ENCODE measurements at places on chromosomes 3 and 15.

GRCh38 chr3:134485718-134486576, at the start of the genes ANAPC13 and CEP63:
ANAPC13 (minus strand) TSS chr3:134485985; CDS start chr3:134482904, 3,081 bp downstream.
CEP63 (plus strand) TSS chr3:134486057; CDS start chr3:134495321, 9,264 bp downstream.
- DNase-seq, result peak; percentile 96

GRCh38 chr3:46406788-46407611, at the start of the genes CCR5AS and CCRL2:
CCR5AS (minus strand) TSS chr3:46407066.
CCRL2 (plus strand) TSS chr3:46407259; CDS start chr3:46408080, 821 bp downstream.
- peak; percentile 44 for DNase-seq

DNA sequence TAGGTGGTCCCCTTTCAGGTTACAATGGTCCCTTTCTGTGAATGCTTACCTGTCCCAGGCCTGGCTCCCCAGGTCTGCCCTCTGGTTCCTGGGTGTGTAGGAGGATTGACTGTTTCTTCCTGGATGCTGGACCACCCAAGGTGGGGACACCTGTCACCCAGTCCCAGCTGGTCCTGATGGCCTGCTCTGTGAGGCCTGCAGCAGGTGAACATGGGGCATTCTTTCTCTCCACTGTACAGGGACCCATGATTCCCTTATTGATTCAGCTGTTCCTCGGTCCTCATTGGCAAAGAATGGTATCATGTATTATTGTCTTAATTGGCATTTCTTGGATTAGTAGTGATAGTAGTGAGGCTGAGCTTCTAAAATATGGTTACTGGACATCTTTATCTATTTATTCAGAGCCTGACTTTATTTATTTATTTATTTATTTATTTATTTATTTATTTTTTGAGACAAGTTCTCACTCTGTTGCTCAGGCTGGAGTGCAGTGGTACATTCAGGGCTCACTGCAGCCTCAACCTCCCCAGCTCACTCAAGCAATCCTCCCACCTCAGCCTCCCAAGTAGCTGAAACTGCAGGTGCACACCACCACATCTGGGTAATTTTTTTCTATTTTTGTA, 8.8 kb upstream of the DNAJA4 start:
- no peak for DNase-seq

GRCh38 chr3:176362191-176362731, 835.0 kb downstream of the TBL1XR1 start:
- DNase-seq, result no peak

GRCh38 chr3:73536336-73536895, 88.3 kb downstream of the PDZRN3 start:
- no peak for DNase-seq

DNA sequence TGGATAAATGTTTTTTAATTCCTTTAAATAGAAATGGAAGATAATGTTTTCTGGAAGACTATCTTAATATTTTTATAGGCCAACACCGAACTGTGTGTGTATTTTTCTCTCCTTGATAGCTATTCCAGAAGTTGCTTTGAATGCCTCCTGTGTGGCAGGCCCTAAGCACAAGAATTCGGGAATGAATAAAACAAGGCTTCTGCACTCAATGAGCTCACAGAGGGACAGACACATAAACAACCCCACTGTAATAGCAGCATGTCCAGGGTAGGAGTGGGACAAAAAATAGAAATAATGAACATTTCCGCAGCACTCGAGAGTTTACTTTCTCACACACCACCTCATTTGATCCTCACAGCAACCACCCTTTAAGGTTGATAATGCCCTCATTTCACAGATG, 18.0 kb downstream of the SRGAP3 start:
- DNase-seq, result no peak

- no peak for DNase-seq
Observed at GRCh38 chr3:9736831-9737230, 5.3 kb downstream of the BRPF1 start.

DNA sequence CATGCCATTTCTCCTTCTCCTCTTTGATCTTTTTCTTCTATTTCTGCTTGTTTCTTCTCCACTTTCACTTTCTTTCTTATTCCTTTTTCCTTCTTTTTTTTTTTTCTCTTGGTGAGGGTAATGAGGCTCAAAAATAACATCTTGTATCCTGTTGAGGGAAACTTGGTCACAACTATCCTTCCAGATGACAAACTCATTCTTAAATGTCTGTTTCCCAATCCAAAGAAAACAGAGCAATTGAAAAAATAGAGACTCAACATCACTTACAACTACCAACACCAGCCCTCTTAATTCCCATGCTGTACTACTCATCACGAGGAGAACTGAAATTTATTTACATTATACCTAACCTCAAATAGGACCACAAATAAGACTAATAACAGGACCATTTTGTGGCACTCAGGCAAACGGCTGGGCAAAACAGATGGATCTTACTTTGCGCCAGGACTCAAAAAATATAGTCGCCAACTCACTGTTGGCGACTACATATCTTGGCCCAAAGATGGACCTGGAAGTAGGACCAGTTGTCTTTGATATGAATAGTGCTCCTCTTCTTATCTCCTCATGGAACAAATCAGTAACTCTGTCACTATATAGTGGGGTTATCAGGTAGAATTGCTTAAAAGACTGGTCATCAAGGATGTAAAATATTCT, 343.9 kb downstream of the ZBTB20 start:
- DNase-seq, result no peak

- no peak for DNase-seq
Observed at GRCh38 chr3:59998058-59998457, 948.2 kb upstream of the CFAP20DC start.

DNA sequence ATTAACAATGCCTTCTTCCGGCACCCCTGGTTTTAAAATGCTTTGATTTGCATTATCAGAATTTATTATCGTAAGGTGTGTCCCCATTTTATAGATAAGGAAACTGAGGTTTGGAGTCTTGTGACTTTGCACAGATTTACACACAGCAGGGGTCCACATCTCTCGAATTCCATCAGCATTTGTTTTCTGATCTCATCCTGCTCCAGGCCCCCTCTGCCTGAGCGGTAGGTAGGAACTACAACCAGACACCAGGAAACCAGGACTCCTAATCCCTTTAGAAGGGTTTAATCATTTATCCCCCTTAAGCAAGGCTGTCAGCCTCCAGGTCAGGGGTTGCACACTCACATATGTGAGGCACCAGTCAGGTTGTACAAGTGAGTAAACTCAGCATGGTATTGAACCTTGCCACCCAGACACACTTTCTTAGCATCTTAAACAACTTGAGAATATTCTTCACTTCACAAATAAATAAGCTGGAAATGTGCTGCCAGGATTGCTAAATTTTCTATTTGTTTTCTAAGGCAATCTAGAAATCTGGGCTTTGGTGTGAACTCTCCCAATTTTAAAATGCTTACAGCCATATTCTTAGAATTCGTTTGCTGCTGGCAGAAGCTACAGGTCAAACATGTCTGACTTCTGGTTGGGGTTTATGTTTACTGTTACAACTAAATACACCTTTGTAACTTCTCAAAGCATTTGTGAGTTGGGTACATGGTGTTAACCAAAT, 31.7 kb upstream of the CMTM7 start:
- no peak for DNase-seq

- no peak for DNase-seq
Observed at GRCh38 chr3:139106013-139106932, 61.6 kb upstream of the PRR23C start.

DNA sequence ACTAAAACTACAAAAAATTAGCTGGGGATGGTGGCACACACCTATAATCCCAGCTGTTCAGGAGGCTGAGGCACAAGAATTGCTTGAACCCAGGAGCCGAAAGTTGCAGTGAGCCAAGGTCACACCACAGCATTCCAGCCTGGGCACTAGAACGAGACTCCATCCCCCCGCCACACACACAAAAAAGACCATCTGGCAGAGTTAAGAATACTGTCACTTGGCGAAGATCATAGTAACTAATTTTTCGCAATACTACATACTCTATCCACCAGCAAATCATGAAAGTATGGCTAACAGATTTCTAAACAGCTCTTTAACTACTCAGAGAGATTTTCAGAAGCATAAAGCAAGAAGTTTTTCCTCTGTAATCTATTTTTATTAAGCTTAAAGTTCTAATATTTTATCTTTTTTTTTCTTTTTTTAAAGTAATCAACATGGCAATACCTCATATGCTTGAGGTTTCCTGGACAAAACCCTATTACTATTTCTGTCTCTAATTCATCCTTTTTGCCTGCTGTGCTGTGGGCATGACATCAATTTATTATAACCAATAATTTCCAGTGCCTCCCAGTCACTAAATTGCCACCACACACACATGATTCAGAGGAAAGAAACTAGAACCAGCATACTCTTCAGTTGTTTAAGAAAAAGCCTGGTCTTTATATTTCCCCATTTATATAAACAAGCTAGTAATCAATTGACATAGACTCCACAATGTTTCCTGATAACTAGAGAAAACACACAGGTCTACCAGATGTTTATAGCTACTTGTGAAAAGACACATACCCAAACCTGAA, 46.9 kb downstream of the CHSY1 start:
- DNase-seq, result no peak

DNA sequence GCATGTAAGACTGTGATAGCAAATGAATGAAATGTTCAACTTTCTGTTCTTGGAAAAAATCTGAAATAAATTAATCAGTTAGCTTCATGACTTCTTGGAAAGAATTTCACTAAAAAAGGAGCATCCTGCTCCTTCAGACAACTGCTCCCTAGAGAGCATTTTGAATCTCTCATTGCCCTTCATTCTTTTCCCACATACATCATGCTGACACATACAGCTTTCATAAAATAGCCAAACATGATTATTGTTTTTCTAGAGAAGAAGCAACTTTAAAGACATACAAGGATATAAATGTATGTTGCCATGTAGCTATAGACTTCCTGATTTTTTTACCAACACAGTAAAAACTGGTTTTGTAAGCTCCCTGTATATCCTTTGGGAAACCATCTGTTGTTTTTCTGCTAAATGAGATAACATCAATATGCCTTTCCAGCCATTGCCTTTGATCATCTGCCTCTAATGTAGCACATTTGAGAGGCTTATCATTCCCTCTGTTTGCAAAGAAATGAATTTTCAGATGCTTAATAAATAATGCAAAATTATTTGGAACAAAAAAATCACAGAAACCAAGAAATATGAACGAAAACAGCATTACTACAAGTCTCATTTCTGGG, 248.2 kb upstream of the GPR149 start:
- DNase-seq, result no peak

- no peak for DNase-seq
Observed at GRCh38 chr15:68784206-68784605, 36.5 kb downstream of the ANP32A start.

- no peak for DNase-seq
Observed at GRCh38 chr15:42723068-42723467, 13.9 kb downstream of the CDAN1 start.

GRCh38 chr3:48014358-48014757, 1.9 kb downstream of the MAP4 start:
- no peak for DNase-seq

GRCh38 chr15:74400313-74400860, 32.9 kb upstream of the CYP11A1 start:
- peak; percentile 55 for DNase-seq

- DNase-seq, result no peak
Observed at GRCh38 chr15:65094294-65094995, 17.9 kb downstream of the KBTBD13 start.

DNA sequence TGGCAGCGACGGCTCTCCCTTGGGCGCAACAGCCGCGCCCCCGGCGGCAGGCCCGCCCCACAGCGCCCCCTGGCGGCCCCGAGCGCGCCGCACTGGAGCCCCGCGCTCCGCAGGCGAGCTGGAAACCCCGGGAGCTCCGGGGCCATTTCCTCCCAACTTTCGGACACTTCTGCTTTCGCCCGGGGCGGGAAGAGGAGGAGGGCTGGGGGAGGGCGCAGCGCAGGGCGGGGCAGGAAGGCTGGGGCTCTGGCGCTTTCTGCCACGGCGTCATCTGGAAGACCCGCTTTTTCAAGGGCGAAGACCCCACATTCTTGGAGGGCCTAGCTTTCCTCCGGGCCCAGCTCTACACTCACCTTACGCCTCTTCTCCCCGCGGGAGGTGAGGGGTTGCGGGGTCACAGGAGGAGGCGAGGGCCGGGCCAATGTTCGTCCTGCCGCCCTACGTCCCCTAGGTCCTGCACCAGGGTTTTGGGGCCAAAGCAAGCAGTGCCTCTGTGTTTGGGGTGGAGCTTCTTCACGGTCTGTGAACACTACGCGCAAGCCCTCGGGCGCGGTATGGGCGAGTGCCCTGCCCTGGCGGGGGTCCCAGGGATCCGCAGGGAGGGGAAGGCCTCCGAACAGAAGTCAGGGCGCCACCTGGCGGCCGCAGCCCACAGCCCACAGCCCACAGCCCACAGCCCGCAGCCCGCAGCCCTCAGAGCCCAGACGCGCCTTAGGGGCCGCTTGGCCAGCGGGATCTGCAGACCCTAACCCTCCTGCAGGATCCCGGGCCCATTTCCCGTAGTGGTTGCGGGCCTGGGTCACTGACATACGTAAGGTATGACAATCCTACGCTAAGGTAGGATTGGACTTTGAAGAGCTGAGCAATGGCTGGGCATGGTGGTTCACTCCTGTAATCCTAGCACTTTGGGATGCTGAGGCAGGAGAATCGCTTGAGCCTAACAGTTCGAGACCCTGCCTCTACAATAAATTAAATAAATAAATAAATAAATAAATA, 31.1 kb downstream of the FOXL2 start:
- DNase-seq, result peak; percentile 82

DNA sequence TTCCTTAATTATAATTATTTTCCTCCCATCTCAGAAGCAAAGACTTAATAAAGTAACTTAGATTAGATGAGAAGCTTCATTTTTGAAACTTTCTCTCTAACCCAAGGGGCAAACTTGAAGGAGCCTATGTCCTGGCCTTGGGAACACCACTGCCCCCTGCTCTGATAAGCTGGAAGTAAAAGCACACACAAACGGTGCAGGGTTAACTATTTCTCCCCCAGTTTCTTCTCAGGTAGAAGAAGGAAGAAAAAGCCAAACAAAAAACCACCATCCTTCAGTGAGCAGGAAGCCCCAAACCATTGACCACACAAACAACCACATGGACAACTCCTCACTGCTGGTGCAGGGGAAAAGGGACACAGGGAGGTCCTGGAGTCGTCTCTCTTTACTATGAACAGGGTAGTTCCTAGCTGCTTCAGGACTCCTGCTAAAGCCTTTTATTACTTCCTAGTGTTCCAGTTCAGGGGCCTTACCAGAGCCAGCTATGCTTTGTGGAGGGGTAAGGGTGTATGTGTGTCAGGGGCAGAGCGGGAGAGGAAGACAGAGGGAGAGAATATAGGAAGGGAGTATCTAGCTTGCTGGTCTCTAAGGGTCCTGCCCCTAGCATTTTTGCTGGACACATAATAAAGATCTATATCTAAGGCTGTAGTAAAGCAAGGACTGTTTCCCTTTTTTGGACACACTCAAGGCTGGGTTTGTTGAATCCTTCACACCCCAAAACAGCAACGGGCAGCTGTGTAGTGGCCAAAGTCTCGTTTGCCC, 94.0 kb upstream of the UMPS start:
- no peak for DNase-seq

- no peak for DNase-seq
Observed at GRCh38 chr3:193407688-193408087, 29.1 kb upstream of the ATP13A5 start.

- no peak for DNase-seq
Observed at GRCh38 chr15:80501476-80501875, 97.3 kb downstream of the ARNT2 start.

- DNase-seq, result no peak
Observed at GRCh38 chr3:166435469-166436057, 598.3 kb upstream of the BCHE start.

DNA sequence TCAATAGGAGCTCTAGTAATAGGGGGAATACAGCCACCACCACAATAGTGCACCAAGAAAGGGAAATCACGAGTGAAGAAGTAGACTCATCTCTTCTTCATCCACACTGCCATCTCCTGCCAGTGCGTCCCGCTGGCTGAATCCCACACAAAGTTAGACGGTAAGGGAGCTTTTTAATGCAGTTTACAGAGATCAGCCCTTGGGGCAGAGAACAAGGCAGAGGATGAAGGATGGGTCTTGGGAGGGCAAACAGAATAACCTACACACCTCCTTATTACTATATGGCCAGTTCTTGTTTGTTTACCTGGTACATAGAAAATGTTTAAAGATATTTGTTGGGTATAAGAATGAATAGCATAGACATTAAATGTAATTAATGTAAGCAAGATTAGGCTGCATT, 11.0 kb upstream of the DPH6 start:
- no peak for DNase-seq
